ENCODE measurements at places on chromosomes 1 and 21.
A peak's percentile ranks its signal among the peaks of the same experiment; 100 is the strongest.

DNA sequence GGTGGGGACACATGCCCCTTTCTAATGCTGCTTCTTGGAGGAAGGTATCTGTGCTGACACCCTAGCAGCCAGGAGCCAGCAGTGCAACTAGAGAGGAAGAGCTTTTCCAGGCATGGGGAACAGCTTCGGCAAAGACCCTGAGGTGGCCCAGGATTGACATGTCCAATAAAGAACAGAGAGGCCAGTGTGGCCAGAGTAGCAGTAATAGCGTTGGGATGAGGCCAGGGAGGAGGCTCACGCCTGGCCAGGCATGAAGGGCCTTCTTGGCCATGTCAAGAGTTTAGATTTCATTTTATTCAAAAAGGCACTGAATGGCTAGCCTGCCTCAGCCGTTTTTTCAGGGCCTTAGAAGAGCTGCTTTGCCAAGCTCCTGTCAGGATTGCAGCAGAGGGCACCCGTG, 16.3 kb upstream of the ADAMTSL4 start:
- no peak for DNase-seq

DNA sequence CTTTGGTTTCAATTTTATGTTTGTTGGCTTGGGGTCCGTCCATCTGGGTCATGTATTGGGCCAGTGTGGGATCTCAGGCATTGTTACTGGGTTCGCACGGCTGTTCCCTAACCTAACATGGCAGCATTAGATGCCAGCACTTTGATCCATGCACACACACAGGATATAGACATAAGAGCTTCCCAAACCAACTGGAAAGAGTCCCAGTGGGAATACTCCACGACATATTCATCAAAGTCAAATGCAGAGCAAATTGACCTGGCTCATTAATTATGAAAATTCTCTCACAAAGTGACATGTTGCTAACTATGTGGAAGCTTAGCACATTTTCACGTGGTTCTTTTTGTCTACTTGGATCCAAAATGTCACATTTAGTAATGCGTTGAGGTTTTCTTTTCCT, 130.4 kb downstream of the SETD4 start:
- no peak for DNase-seq

GRCh38 chr1:76135835-76136234, 61.3 kb downstream of the ST6GALNAC3 start:
- no peak for DNase-seq

GRCh38 chr1:99122039-99122438, 117.4 kb upstream of the PLPPR5 start:
- no peak for DNase-seq

GRCh38 chr1:103900005-103900404, 150.3 kb downstream of the AMY1C start:
- DNase-seq: no peak

GRCh38 chr1:6884652-6885153, 99.4 kb downstream of the CAMTA1 start:
- DNase-seq: no peak

DNA sequence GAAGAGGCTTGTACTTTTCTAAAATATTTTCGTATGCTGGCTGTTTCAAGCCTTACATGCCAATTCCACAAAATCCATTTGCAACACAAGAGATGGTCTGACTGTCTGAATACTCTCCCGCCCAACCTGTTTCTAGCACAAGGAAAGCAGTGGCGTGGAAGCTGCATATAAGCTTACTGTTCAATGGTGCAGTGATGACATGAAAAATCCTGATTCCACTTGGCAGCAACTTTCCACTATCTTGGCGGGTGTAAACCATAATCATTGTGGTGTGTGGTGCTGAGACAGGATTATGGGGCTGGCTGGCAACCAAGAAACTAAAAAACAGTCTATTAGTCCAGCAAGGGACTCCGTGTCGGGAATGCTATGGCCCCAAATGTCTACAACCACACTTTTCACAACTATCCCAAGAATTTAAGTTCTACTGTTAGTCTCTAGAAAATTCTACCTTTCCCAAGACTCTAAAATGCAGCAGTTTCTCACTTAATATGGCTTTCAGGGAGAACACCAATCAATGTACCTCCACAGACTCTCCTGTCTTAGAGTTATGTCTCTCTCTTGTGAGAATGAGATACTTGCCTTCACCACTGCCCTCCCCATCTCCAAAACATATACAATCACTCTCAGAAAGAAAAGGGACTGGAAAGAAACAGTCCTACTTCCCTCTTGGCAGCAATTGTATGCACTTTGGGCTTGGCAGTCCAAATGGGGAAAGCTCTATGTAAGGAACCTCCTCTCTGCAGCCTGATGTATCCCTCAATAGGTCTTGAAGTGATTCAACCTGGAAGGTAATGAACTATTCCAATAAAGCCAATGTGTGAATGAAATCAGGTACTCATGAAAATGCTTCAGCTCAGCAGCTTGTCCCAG, 9.5 kb downstream of the COLGALT2 start:
- no peak for DNase-seq

- no peak for DNase-seq
Measured at GRCh38 chr1:170426596-170426995, 105.4 kb upstream of the GORAB start.

DNA sequence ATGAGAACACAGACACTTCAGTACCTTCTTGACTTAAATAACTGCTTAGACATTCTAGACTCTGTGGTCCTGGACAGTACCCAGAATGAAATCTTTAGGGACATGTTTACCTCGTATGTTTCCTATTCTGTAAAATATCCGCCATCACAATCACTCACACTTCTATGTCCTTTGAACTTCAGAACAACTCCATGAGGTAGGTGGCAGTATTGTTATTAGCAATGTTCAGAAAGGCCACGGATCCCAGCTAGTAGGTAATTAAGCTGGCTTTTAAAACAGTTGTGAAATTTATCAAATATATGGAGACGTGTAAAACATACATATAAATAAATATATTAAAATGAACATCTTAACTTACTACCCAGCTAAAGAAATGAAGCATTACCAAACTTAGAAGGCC, 83.4 kb downstream of the CACHD1 start:
- no peak for DNase-seq

- DNase-seq: peak; percentile 71
Measured at GRCh38 chr1:203858055-203858454, 3.3 kb upstream of the SNRPE start.

GRCh38 chr1:212952641-212952976, 2.3 kb downstream of the VASH2 start:
- DNase-seq: no peak

GRCh38 chr1:40153073-40153770, 8.0 kb upstream of the RLF start:
- peak; percentile 49 for DNase-seq

- peak; percentile 9 for DNase-seq
Measured at GRCh38 chr1:169779970-169780369, 14.7 kb downstream of the METTL18 start.

DNA sequence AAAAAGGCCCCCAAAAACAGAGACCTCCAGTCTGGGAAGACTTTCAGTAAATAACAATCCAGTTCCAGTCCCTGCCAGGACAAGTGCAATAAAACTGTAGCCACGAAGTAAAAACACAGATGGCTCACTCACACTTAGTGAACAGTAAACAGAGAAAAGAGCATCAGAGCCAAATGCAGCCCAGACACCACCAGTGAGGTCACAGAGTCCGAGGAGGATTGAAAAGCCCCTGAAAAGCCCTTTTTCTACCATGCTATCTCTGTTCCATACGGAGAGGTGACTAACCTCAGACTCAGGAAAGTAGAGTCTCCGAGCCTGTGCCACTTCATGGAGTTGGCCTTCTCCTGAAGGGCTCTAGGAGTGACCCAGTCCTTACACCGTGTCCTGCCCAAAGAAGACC, 84.5 kb downstream of the COLGALT2 start:
- peak; percentile 14 for DNase-seq

DNA sequence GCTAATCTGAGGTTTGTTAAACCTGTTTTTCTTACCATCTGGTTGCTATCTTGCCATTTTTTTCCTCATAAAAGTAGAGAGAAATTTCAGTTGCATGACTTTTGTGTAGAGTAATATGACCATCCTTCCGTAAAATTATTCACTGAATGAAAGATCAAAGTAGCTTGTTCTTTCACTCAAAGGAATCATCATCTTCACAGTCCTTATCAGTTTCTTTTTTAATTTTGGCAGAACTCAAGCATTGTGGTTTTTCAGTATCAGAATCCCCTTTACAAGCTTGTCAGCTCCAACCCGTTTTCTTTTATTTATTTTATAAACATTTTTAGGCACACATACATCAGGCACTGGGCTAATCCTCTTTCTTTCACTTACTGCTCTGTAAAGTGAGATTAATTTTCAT, 91.7 kb downstream of the UBE2U start:
- DNase-seq: no peak

DNA sequence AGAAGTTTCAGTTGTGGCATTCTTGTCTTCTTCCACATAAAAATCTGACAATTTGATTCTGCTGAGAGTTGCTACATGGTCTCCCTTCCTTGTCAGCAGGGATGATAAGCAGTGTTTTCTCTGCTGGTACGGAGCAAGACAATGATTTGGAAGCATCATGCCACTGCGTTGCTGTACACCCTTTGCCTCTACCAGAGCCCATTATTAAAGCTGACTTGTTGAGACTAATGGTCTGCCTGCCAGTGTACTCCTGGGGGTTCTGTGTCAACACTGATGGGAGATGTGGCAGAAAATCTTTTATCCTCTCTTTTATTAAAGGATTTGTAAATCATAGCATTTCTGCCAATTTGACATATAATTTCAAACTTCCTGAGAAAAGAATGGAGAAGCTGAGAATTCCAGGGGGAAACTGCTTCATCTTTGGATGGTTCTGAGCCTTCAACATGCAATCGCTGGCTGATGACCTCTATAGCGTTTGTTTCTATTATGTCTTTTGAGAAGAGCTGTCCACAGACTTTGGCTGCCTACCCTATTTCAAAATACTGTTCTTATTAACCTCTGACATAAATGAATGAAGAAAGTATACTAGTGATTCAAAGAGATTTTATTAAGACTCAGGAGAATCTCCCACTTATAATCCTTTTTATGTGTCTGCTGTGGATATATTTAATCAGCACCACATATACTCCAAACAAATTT, 47.9 kb upstream of the DYNLT5 start:
- no peak for DNase-seq

- DNase-seq: no peak
Measured at GRCh38 chr1:39522661-39523567, 31.5 kb downstream of the BMP8A start.

GRCh38 chr1:47178654-47179016, 11.2 kb downstream of the PDZK1IP1 start:
- DNase-seq: no peak

DNA sequence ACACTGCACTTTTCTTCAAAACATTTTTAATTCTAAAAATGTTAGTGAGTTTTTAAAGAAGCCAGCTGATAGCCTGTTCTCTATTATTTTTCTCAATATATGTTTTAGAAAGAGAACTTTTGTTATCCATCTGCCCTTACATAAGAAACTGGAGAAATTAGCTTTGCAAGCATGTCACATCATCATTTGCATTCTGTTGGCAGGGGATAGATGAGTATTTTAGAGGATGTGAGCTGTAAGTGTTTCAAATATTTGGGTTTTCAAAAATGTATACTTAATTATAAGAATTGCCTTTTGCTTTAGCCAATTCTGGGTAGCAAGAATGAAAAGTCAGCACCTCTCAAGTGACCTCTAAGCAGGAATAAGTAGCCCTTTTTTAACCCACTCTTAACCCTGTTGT, 7.4 kb downstream of the NFIA start:
- DNase-seq: no peak

GRCh38 chr1:50458507-50458906, 35.3 kb upstream of the DMRTA2 start:
- no peak for DNase-seq

- peak; percentile 85 for DNase-seq
Measured at GRCh38 chr1:33470495-33471012, 1.9 kb upstream of the ZSCAN20 start.

- no peak for DNase-seq
Measured at GRCh38 chr1:228884196-228884595, 148.9 kb downstream of the RHOU start.

- DNase-seq: peak; percentile 27
Measured at GRCh38 chr1:87398641-87399040, 70.0 kb downstream of the LMO4 start.

- no peak for DNase-seq
Measured at GRCh38 chr1:32890516-32891240, 4.4 kb downstream of the HPCA start.

- DNase-seq: no peak
Measured at GRCh38 chr1:18776777-18777176, 82.7 kb downstream of the TAS1R2 start.

DNA sequence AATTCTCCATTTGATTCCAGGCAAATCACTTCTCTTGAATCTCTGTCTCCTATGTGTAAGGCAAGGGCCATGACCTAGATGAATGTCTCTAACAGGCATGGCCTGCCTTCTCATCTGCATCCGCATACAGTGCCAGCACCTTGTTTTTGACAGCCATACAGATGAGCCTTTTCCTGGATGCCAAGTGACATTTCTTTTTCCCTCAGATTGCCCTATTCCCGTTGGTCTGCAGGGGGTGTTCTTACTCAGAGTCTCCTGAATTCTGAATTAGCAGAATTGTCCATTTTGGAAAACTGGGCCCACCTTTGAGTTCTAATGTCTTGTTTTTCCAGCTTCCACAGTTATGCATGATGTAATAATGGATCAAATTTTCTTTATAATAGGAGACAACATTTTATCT, 88.0 kb upstream of the ADAR start:
- no peak for DNase-seq

GRCh38 chr21:46173573-46173972, 10.7 kb downstream of the SPATC1L start:
- DNase-seq: no peak

DNA sequence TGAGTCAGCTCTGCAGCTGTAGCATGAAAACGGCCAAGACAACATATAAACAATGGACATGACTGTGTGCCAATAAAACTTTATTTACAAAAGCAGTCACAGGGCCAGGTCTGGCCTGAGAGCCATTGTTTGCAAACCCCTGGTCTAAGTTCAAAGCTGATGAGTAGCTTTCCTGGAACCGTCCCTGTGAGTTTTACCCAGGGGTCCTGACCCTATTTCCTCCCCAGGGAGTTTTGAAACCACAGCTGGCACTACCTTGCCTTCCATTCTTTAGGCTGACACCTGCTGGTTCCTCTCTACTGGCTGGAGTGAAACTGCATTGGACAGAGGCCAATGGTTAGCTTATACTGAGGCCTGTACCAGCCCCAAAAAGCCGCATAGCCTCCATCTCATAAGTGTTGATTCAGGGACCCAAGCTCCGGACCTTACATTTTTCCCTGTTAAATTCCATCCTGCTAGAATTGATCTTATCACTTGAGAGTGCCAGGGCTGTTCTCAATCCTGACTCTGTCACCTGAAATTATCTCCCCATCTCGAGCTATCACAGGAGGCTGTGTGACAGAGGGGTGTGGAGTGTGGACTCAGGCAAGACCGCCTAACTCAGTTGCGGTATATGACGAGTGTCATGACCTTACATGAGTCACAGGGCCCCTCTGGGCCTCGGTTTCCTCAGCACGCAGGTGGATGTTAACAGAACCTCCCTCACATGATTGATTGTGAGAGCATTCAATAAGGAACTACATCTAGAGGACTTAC, 343.6 kb downstream of the NPHP4 start:
- DNase-seq: no peak

DNA sequence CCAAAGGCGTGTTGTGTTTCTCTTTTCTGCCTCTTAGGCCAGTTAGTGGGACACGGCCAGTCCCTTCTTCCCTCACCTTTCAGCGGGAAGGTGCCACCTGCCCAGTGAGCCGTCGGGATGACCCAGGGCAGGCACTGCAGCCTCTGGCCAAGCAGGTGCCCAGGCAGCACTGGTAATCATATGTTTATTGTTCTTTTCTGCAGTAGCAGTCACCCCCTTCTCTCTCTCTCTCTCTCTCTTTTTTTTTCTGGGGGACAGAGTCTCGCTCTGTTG, 38.2 kb downstream of the CRYAA start:
- DNase-seq: no peak

Data from LHCN-M2 (cell line).